Activated CD4-positive, alpha-beta T cell treated with anti-CD3 and anti-CD28 coated beads, Interleukin-2, amount 50 U/mL, for 24 hours (primary cell): ENCODE measurements at places on chromosomes 3 and 15.

- no peak for DNase-seq
These were observed 331.0 kb downstream of the OCA2 start for GRCh38 chr15:27767918-27768640.

DNA sequence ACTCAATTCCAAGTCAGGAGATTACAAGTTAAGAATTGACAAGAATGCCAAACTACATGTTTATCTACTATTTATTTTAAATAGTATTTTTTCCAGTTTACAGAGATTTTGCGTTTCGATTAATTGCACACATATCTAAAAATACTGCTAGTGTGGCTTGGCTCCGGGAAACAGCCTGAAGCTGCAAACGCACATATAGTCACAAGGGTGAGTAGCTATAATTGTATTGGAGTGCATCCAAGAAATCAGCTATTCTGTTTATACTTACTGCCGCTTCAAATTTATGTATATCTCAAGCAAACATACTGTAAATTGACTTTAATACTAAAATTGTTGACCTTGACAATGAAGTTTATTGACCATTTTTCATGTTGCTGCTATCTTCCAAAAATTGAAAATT is 77.0 kb upstream of the PLSCR5 start:
- no peak for DNase-seq

DNA sequence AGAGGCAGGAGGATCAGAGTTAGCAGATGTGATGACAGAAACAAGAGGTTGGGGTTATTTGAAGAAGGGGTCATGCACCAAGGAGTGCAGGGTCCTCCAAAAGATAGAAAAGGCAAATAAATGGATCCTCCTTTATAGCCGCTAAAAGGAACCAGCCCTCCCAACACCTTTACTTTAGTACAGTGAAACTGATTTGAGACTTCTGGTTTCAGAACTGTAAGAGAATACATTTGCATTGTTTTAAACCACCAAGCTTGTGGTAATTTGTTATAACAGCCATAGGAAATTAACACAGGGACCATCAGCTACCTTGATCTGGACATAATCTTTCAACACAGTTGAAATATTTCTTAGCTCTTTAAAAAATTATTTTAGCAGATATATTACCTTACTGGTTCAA is 166.6 kb downstream of the TIGIT start:
- DNase-seq: no peak

DNA sequence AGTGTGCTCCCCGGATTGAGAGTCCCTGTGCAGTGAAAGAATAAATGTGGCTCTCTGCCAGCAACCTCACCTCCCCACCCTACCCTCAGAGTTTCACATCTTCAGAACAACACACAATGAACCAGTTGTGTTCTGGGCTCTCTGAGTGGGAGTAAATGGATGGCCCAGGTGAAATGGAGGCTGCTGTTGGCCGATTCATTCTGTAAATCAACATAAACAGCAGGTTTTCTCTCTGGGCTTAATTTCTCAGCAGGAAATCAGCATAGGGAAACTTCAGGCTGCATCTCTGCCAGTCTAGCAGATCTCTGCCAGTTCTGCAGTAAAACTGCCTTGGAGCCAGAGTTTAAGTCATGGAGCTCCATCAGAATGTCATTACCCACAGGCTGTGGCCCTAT is 54.6 kb upstream of the FURIN start:
- no peak for DNase-seq

- peak; percentile 39 for DNase-seq
These were observed 18.3 kb upstream of the NTRK3 start for GRCh38 chr15:88274553-88275460.

DNA sequence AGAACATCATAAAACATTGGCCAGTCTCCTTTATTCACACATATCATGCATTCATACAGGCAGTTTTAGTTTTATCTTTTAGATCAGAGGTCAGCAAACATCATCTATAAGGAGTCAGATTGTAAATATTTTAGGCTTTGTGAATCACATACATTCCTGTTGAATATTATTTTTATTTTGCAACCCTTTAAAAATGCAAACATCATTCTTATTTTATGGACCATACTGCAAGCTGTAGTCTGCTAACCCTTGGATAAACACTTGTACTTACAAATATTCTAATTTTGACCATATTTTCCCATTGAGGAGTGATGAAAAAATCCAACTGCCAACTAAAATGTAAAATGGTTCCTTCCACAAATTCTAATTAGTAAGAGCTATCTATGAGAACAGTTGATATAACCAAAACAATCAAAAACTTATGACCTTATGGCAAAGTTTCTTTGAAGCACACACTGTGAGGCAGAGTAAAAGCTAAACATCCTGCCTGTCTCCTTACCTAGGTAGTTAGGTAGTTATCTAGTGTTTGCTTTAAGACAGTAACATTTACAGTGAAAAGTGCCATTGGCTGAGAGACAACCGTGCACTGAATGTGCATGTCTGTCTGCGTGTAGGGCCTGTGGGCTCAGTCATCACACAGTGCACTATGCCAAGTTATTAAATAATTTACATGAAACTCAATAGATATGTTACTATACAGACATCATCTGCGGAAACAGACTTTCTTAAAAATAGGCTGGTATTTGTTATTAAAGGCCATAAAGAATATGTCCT is 57.7 kb downstream of the PIK3R4 start:
- no peak for DNase-seq

GRCh38 chr15:89168316-89168833 is 53.0 kb downstream of the RLBP1 start:
- DNase-seq: no peak

GRCh38 chr3:10169000-10169496 is 4.3 kb downstream of the IRAK2 start:
- no peak for DNase-seq

DNA sequence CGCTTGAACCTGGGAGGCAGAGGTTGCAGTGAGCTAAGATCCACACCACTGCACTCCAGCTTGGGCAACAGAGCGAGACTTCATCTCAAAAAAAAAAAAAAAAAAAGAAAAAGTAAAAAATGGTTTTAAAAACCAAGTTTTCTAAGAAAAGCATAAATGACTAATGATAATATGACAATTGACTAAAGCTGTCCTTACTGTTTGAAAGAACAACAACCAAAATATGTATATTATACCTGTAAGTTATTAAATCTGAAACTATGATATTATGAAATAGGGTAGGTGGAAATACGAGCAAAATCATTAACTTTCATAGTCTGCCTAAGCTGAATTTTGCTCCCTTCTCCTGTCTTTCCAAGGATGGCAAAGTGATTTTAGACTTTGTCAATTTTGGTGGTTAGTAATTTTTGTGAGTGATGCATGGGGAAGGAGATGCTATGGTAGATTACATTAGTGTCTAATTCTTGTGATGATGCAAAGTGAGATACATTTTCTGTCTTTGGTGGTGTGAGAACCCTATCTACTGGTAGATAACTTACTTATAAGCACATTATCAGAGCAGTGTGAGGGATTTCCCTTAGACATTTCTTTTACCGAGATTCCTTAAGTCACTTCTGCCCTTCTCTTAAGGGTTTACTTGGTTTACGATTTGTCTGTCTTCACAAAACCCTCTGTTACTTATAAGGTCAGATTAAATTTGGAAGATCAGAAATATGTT is 10.6 kb upstream of the CHD2 start:
- no peak for DNase-seq

DNA sequence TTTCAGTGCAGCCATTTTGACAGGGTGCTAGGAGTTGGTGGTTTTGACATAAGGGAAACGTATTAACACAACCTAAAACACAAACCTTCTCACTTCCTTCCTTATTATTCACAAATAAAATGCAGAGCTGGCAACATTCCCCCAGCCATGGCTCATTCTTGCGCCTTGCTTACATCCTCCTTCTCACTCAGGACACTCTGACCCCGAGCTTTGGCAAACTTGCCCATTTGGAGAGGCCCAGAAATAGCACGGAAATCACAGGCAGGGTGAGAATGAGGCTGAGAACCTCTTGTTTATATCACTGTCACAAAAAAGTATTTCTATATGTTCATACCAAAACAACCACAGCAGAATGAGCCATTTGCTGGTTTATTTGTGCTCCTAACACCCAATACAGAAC is 244.3 kb downstream of the NTRK3 start:
- DNase-seq: no peak

GRCh38 chr3:102129760-102130608 is 280.7 kb downstream of the NFKBIZ start:
- DNase-seq: no peak

DNA sequence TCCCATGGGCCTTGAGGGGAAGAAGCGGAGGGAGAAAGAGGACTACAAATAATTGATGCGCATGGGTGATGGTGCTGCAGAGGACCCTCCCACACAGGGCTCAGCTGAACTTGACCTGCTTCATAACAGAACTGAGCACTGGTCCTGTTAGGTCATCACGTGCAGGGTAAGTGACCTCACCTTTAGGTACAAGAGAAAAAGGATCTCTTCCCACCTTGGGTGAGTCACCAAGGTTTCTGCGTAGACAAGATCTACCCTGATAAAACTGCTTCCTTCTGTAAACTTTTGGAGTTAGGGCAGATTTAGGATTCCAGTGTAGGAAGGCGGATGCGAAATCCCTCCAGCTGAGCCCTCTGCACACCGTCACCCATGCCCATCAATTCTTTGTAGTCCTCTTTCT is 67.1 kb downstream of the FEM1B start:
- DNase-seq: no peak
